ENCODE measurements at places on chromosomes 3 and 15.

GRCh38 chr3:55828712-55829111 lies 341.6 kb upstream of the WNT5A start:
- DNase-seq = no peak

DNA sequence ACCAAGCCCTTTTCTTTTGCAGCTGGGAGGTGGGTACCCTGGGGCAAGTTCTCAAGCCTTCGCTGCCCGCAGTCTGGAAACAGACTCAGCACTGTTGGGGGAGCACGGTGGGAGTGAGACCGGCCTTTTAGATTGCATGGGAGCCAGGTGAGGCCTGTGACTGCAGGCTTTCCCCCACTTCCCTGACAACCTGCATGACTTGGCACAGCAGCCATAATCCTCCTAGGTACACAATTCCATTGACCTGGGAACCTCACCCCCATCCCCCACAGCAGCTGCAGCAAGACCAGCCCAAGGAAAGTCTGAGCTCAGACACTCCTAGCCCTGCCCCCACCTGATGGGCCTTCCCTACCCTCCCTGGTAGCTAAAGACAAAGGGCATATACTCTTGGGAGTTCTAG lies 52.2 kb upstream of the CCDC80 start:
- DNase-seq = no peak

DNA sequence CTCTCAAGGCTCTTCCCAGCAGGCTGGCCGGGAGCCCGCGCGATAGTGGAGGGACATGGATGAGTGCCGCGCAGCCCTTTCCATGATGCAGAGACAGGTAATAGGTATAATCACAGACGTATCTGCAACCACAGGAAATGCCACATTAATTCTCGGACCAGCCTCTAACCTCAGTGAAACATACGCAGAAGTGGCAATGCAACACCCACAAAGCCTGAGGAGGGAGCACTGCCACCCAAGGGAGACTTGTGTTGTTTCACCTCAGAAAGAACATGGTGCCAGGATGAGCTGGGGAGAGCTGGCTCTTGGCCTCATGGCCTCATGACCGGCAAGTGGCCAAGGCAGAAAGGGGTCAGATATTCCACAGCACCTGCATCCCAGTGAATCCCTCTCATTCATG lies 39.0 kb downstream of the PGPEP1L start:
- DNase-seq = no peak

DNA sequence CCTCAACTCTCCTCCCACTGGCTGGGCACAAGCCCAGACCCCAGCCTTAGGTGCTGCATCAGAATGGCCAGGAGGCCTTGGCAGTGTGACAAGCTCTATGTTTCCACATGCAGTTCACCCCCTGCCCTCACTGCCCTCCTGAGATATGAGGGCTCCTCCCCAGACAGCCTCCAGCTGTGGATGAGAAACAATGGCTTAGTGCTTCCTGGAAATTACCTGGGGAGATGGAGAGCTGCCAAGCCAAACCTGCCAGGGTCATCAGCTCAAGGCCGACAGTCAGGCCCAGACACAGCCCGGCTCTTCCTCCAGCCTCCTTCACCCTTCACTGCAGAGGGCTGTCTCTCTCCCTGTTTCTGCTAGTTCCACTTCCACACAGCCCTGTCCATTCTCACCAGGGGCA lies 76.3 kb downstream of the MYLK start:
- no peak for DNase-seq

- DNase-seq = no peak
Observed at GRCh38 chr3:72223116-72223515, 438.2 kb upstream of the PROK2 start.

DNA sequence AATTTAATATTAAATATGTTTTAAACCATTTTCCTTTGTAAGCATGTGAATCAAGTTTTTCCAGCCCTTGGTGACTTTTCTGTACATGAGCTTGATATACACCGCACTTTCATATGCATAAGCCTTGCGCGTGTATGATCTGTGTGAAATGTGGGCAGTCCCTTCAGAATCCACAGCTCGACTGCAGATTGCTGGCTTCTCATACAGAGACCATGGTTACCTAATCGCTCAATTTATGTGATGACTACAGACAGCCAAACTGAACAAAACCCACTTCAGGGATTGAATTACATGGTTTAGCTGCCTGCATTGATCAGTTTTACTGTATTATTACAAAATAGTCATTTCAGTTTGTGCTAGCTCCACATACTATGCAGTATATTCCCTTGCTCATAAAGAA lies 212.3 kb upstream of the NECTIN3 start:
- no peak for DNase-seq

DNA sequence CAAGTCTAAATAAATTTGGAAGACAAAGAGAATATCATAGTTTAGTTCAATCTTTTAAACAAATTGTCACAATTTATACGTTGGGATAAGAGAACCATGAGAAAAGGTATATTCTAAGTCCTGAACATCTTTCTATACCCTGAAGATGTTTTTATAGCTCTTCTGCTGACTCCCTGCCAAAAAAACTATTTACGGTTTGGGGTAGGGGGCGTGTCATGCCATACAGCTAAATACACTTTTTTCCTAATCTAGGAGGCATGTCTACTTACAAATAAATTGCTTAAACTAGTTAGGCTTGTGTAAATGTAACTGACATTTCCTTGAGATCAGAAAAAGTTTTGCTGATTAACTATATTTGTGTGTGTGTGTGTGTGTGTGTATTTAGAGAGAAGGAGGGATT lies 163.3 kb downstream of the PGPEP1L start:
- DNase-seq = no peak

DNA sequence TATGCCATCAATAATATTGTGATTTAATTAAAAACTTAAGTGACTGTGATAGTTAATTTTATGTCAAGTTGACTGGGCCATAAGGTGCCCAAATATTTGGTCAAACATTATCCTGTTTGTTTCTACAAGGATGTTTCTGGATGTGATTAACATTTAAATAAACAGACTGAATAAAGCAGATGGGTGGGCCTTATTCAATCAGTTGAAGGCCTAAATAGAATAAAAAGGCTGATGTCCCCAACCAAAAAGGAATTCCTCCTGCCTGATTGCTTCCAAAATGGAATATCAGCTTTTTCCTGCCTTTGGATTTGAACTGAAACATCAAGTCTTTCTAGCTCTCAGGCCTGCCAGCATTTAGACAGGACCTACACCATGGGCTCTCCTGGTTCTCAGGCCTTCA lies 961.7 kb downstream of the NTRK3 start:
- no peak for DNase-seq

DNA sequence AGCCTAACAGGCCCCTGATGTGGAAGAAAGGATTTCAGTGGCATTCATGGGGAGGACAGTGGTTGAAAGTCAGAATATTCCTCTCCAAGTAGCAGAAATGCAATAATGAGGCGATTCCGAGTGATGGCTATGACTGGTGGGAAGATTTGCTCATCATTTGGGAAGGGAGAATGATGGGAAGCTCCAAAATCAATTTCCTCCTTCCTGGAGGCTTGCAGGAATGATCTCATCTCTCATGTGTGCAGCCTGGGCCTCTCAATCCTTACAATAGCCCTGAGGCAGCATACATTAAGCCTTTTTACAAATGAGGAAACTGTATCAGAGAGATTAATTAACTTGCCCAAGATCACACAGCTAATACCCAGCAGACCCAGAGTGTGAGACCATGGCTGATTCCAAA lies 58.7 kb downstream of the BOC start:
- DNase-seq = no peak

- DNase-seq = no peak
Observed at GRCh38 chr3:150184426-150185071, 213.9 kb upstream of the PFN2 start.

- DNase-seq = no peak
Observed at GRCh38 chr3:53802256-53802880, 43.9 kb downstream of the CHDH start.

GRCh38 chr3:94156626-94157025 lies 93.8 kb downstream of the NSUN3 start:
- DNase-seq = no peak

- DNase-seq = no peak
Observed at GRCh38 chr3:5796541-5796940, 609.0 kb downstream of the EDEM1 start.

DNA sequence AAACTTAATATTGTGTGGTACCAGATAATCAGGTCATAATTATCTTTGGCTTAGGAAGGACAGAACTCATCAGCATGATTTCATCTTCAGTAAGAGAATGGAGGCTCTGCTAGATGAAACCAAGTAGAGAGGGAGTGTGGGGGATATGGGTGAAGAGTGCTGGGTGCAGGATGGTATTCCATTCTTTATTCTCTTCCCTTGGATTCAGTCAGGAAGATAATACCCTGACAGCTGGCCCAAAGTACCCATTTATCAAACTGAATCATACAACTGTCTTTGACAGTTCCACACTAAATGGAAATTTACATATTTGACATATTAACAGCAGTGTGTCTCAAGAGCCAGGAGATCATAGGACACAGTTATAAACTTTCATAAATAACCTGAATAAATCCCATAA lies 44.7 kb downstream of the GOLIM4 start:
- no peak for DNase-seq

GRCh38 chr15:66722757-66723540 lies 20.9 kb downstream of the SMAD6 start:
- DNase-seq = no peak

DNA sequence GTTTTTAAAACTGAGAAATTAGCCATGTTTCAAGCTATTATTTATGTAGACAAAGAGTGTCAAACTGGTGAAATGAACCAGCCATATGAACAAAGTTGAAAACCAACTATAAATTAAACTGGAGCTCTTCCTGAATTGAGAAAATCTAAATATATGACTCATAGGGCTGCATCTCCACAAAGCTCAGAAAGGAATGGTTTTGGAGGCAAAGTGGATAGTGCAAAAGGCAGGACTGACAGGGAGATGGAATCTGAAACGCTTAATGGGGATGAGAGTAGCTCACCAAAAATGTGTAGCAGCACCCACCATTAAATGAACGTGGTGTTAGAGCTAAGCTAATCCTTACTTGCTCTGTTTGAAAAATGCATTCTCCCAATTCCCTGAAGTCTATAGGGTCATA lies 1066.0 kb downstream of the AGBL1 start:
- DNase-seq = no peak

DNA sequence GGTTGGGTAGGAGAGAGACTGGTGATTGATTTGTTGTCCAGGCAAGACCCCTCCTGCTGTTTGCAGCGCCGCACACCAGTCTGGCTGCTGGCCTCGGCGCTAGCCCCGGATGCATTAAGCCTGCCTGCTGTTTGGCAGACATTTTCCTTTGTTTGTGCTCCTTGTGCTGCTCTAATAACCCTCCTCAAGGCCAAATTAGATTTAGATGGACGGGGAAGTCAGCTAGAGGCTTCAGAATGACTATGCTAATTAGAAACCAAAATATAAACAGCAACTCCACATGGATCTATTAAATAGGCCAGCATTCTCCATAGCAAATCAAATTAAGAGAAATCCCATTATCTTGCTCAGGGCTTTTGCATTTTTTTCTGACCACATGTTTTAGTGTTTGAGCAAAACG lies 445.2 kb downstream of the SQOR start:
- DNase-seq = no peak

DNA sequence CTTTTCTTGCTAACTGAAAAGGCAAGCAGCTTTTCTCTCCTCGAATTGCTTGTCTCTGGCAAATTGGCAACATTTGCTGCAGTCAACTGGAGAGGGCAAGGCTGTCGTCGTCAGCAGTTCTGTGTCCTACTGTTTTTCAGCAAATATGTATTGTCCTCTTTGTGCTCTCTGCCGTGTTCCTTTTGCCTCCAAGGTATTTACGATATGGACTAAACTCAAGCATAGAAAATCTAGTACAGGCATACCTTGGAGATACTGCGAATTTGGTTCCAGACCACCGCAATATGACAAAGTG lies 558 bp upstream of the SLC30A4 start:
- no peak for DNase-seq

- DNase-seq = no peak
Observed at GRCh38 chr3:178960181-178960580, 111.4 kb downstream of the ZMAT3 start.

GRCh38 chr3:113287803-113288648 lies 76.7 kb downstream of the BOC start:
- DNase-seq = no peak

- no peak for DNase-seq
Observed at GRCh38 chr3:122957707-122958689, 69.6 kb downstream of the SEMA5B start.

DNA sequence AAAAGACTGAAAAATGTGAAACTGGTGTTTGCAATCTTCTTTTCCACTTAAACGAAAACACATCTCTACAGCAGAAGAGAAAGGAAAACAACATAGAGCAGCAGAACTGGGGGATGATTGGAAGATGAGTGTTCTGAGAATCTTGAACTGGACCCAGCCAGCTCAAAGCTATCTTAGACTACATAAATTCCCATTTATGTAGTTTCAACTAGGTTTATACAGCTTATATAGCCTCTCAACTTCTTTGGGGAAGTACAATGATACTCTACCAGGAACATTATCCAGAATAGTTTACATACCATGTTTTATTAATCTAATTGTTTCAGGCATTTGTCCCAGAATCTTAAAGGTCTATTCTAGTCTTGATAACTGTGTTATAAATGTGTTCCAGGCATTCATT lies 658.2 kb upstream of the LMCD1 start:
- DNase-seq = no peak

- DNase-seq = no peak
Observed at GRCh38 chr3:195788711-195789581, 22.8 kb downstream of the MUC4 start.

- no peak for DNase-seq
Observed at GRCh38 chr3:188689101-188689574, 482.6 kb upstream of the TPRG1 start.

- no peak for DNase-seq
Observed at GRCh38 chr3:179842061-179842460, 189.2 kb downstream of the USP13 start.

GRCh38 chr3:82186017-82186416 lies 424.6 kb upstream of the GBE1 start:
- no peak for DNase-seq

- DNase-seq = no peak
Observed at GRCh38 chr3:46095307-46095706, 68.0 kb upstream of the XCR1 start.

Data from gastrocnemius medialis (tissue), 4 donors.